ENCODE measurements at places on chromosomes 12 and 14.

DNA sequence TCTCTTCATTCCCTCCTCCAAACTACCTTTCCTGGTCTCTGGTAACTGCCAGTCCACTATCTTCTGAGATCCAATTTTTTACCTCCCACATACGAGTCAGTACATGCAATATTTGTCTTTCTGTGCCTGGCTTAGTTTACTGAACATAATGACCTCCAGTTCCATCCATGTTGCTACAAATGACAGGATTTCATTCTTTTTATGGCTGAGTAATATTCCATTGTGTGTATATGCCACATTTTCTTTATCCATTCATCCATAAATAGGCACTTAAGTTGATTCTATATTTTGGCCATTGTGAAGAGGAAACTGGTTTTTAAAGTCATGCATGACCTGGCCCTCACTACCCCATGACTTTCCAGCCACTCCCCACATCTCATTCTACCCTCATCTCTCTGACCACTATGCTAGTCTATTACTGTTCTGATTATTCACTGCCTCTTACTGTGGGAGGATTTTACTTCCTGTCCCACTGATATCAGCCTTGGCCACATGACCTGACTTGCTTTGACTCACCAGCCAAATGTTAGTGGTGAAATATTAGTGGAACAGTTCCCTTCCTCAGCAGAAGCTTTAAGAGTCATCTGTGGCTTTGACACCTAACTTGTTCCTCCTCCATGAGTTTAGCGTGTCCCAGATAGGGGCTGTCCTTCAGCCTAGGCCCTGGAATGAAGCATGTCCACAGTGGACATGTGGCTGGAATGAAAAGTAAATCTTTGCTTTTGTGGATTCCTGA lies 52.2 kb downstream of the GOLGA5 start:
- peak; percentile 29 for DNase-seq

DNA sequence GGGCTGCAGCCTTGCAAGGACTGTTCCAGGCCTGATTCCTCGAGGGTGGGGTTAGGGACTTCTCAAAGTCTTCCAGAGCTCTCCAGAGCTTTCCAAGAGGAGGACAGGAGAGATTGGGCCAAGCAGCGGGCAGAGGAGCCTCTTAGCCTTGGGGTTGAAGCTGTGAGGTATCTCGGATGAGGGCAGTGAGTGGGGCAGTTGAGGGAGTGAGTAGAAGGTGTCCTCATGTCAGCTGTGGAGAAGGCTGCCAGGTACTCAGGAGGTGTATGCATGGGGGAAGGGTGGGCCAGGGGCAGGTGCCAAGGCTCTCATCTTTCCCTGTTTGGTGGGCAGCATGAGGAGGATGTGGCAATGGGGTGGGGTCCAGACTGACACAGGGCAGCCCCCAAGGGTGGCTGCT lies 7.7 kb downstream of the KRT83 start:
- DNase-seq = no peak

DNA sequence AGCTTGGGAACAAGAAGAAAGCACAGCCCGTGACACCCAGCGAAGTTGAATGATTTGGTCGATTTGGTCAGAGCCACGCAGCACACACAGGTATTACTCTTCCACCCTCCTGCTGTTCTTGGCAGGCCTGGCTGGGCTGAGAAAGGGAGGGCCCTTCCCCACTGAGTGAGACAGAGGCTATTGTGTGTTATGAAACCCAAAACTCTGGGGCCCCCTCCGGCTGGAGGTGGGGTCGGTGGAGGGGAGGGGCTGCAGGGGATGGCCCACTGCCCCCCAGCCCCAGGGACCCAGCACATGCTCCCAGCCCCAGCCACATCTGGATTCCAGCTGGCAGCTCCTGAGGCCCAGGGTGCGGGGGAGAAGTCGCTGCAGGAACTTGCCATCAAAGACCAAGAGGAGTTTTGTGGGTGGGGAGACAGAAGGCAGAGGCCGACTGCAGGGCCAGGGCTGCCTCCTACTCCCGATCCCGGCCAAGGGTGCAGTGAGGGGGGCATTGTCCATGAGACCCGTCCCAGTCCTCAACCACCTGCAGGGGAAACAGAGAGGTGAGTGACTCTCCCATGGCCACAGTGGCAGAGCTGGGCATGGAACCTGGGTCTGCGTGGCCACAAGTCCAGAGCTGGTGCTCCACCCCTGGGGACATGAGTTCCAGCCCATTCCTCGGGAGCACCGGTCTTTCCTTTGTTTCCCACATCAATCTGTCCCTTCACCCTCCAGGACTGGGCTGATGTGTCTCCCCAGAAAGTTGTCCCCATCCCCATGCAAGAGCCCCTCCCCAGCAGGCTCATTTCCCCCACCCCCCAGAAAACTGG lies 8.7 kb downstream of the TMEM119 start:
- DNase-seq = no peak

- no peak for DNase-seq
These were observed 438.4 kb upstream of the DCN start for GRCh38 chr12:91620992-91621391.

- DNase-seq = peak; percentile 86
These were observed 2.5 kb downstream of the ANG start for GRCh38 chr14:20690848-20691640.

DNA sequence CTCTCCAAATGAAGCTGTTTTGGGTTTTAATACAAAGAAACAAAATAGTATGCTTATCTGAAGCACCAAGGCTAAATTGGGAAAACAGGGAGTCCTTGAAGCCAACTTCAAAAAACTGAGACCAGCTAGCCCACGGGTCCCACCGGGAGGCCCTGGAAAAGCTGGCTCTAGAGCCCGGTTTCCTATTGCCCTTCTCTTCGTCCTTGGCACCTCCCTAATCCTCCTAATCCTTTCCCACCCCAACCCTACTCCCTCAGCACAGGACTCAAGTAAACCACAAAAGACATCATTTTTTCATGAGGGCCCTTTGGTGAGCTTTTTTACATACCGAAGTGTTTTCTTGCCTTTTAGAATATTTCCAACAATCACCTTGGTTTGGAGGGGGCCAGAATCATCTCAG lies 11.3 kb downstream of the LRRC74A start:
- DNase-seq = no peak

- no peak for DNase-seq
These were observed 38.1 kb upstream of the CDK17 start for GRCh38 chr12:96438330-96438729.

DNA sequence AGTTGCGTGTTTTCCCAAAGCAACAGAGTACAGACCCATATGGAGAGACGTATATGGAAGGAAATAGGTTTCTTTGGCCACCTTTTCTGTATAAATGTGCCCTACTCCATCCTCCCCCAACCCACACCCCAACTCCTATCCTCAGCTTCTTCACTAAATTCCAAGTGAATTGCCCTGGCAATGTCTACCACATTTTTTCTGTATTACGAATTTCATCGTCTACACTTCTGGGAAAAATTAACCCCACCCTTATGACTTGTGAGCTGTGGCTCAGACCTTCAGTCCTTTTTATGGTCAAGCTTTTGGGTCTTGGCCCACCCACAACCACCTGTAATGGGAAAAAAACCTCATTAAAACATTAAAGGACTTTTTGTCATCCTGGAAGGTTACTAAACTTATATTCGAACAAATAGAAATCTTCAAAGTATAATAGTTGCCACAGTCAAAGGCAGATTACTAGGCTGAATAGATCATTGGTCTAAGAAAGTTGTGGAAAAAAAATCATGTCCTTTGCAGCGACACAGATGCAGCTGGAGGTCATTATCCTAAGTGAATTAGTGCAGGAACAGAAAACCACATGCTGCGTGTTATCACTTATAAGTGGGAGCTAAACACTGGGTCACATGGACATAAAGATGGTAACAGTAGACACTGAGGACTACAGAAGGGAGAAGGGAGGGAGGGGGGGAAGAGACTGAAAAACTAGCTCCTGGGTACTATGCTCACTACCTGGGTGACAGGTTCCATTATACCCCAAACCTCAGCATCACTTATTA lies 15.7 kb upstream of the NFKBIA start:
- DNase-seq = no peak

GRCh38 chr12:94100211-94100627 lies 48.2 kb upstream of the PLXNC1 start:
- DNase-seq = no peak

GRCh38 chr12:6839482-6840201 lies 1.1 kb upstream of the GNB3 start:
- DNase-seq = peak; percentile 14

DNA sequence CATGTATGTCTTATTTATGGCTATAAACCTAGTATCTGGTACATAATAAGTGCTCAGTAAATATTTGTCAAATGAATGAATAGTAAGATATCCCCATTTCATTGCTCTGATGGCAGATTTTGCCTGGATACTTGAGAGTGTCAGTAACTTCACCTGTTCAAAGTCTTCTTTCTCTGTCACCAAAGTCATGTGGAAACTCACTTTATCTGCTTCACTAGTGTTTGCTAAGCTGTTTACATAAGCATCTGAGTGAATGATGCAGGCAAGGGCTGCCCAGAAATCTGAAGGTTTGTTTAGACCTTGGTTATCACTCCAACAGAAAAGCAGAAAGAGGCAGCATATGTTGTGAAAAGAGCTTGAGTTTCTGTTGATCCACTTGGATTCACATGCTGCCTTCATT lies 4.3 kb downstream of the OR4E1 start:
- no peak for DNase-seq

DNA sequence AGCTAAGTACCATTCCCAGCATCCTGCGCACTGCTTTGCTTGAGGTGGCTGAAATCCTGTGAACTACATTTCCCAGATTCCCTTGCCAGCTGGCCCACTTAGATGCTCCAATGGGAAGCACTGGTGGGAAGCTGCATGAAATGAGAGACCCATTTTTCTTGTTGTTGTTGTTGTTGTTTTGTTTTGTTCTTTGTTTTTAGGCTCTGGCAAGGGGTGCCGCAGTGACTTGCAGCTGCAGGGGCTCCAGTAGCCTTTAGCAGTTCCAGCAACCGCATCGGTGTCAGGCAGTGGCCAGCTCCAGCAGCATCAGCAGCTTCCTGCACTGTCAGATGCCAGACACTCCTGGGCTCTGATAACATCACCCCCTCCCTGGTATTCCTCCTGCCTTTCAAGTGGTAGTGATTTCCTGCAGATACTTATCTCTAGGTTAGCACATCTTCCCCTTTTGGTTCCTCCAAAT lies 8.8 kb upstream of the EGLN3 start:
- no peak for DNase-seq

GRCh38 chr12:40953076-40953475 lies 235.0 kb upstream of the PDZRN4 start:
- no peak for DNase-seq

DNA sequence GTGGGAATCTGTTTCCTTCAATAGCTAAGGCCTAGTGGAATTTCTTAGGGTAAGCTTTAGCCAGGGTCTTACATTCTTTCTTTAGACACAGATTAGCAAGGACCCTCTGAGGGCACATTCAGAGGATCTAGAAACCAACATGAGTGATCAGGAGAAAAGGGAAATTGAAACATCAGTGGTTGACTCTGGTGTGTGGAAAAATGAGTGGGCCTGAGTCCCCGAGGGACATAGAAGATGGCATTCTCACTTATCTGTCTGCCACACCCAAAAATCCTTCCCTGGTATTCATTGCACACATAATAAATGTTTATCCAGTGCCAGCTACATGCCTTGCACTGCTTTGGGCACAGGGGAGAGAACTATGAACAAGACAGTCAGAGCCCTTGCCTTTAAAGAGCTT lies 82.9 kb downstream of the SSPN start:
- no peak for DNase-seq

DNA sequence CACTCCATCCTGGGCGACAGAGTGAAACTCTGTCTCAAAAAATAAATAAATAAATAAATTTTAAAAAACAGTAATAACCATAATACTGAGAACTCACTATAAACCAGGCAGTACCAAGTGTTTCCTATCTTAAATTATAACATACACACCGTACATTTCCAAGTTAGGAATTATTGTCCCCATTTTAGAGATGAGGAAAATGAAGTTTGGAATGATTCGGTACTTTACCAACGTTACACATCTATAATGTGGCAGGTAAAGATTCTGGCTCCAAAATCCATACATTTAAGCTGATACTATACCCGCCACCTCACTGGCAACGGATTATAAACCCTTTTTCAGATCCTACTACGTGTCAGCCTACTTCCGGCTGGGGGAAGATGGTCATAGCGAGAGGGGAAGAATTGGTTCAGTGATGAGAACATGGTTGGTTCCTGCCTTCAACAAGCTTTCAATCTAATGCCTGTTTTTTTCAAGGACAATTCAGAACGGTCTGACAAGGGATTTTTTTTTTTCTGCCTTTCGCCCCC lies 105.9 kb upstream of the ATF7IP start:
- no peak for DNase-seq

GRCh38 chr12:43579206-43579605 lies 27.2 kb upstream of the ADAMTS20 start:
- no peak for DNase-seq

DNA sequence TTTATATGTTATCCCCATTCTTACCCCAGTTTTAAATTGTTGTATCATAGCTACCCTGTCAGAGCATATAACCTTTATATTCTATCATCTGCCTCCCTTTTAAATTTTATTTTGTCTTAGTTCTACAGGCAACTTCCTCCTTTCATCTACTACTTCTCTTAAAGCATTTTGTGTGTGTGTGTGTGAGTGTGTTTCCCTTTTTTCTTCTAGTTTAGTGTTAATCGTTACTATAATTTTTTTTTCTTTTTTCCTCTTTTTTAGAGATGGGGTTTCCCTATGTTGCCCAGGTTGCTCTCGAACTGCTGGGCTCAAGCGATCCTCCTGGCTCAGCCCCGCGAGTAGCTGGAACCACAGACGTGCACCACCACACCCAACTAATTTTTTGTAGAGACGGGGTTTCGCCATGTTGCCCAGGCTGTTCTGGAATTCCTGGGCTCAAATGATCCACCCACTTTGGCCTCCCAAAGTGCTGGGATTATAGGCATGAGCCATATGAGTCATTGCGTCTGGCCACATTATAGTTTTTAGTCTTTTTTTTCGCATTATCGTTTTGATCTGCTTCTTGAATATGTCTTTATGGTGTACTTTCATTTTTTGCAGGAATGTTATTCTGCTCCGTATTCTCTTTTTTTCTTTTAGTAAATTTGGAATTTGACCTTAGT lies 33.1 kb upstream of the FBXO34 start:
- DNase-seq = no peak

DNA sequence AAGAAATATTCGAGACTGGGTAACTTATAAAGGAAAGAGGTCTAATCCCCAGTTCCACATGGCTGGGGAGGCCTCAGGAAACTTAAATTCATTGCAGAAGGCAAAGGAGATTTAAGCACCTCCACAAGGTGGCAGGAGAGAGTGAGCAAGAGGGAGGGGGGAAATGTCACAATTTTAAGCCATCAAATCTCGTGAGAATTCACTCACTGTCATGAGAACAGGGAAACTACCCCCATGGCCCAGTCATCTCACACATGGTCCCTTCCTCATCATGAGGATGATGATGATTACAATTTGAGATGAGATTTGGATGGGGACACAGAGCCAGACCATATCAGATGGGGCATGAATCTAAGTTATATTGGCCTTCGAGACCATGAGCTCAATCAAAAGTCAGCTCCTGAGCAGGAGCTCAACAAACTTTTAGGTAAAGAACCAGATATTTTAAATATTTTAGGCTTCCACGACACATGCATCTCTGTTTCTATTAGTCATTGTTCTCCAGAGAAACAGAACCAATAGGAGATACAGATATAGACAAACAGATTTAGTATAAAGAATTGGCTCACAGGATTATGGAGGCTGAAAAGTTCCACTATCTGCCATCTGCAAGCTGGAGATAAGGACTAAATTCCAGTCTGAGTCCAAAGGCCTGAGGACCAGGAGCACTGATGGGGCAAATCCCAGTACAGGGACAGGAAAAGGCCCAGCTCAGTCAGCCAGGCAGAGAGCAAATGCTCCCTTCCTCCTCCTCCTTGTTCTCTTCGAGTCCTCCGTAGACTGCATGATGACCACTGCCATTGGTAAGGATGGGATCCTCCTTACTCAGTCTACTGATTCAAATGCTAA lies 24.9 kb downstream of the DGLUCY start:
- DNase-seq = no peak

GRCh38 chr12:113479216-113479589 lies 7.5 kb upstream of the LHX5 start:
- no peak for DNase-seq
